ENCODE measurements at places on chromosomes 3 and 15.
A peak's percentile ranks its signal among the peaks of the same experiment; 100 is the strongest.

DNA sequence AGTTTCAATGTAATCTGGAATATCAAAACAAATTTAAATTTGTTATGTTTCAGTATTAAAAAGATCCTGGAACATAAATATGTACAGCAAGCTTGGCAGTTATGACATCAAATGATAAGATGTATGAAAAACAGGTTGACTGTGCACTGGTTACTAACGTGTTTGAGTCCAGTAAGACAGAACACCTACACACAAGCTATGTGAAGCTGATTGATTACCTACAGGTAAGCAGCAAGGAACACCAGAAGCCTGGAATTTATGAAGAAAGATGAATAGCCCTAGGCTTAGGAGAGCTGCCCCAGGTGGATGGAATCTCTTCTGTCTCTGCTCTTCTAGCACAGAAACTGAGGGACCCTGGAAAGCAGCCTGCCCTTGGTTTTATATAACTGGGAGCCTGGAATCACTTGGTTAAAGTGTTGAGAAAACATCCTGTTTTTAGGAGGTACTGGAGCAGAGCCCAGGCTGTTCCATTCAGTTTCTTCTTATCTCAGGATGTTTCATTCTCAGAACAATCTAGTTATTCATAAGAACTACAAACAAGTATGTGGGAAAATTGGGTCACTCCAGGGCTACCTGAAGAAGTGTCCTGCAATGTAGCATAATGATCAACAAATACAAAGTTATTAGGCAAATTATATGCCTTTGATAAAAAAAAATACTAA is 36.3 kb downstream of the SLITRK3 start:
- DNase-seq = no peak

DNA sequence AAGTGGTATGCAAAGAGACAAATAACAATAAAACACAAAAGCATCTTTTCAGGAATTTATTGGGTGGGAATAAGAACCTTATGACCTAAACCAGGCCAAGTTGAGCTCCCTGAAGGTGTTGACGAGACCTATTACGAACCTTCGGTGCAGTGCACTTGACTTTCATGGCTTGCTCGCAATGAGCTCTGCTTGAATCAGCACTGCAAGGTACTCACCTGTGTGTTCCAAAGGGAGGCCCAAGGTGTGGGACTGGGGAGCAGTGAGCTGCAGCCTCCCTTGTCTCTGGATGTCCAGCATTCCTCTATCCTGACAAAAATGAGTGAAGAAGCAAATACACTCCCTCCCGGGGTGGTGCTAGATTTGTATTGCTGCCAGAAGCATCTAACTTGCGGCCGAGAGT is at the start of gene MDFIC2:
MDFIC2 (minus strand) TSS at position 303 of the 400 bp plus-strand sequence. CDS start 665 bp downstream, outside the sequence.
- peak; percentile 7 for DNase-seq

GRCh38 chr3:16794257-16794656 is 90.5 kb upstream of the PLCL2 start:
- no peak for DNase-seq

DNA sequence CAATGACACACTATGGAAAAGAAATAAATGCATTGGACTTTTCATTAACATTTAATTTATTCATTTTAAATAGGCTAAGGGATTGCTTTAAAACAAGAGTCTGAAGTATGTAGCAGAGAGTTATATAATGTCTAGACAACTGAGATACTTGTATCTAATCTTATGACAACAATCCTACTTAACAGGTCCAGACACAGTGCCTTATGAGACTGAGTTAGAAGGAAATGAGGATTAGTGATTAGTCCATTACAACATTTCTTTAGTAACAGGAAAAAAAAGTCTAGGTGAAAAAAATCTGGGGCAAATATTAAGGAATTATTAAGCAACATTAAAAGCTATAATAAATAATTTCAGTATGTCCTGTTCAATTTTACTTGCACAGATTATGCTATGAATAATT is 140.6 kb downstream of the MEIS2 start:
- no peak for DNase-seq

- DNase-seq = no peak
These were observed 9.6 kb downstream of the PLCD1 start for GRCh38 chr3:38019658-38020341.

GRCh38 chr3:124268355-124268754 is 276.4 kb upstream of the ROPN1 start:
- DNase-seq = no peak

DNA sequence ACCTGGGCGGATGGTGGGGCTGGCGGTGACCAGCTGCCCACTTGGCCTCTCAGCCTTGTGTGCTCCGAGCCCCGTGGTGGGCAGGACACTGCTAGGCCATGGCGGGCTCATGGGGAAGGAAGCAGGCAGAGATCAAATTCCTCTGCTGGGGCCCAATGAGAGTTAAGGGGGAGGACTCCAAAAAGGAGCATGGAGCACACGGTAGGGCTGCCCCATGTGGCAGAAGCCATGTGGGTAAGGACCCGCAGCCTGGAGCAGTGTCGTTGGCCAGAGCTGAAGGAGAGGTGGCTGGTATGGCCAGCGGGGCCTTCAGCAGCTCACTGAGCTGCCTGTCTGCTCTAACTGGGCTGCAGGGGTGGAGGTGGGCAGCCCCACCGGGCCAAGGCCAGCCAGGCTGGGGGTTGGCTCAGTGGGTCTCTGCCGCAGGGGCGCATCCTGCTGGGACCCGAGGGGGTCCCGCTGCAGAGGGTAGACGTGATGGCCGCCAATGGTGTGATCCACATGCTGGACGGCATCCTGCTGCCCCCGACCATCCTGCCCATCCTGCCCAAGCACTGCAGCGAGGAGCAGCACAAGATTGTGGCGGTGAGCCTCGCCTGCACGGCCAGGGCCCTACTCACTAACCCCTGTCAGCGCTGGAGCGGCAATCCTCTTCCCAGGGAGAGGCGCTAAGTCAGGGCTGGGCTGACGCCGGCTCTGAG is 11.3 kb downstream of the STAB1 start:
- DNase-seq = no peak

DNA sequence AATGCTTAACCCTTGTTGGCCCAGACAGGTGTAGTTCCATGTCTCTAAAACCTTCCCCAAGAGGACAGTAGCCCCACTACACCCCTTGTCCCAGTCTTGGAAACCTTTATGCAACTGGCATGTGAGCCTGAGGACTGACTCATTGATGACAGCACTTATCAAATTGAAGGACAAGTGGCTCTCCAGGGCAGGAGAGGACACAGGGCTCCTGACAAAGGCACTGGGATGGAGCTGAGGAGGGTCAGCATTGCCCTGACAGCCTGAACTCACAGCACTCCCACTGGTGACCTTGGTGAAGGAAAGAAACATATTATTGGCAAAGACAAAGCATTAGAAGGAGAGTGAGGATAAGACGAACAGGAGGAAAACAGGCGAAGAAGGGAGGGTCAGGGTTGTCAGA is 139.9 kb downstream of the EPHB1 start:
- no peak for DNase-seq

- DNase-seq = no peak
These were observed 36.6 kb downstream of the CCDC66 start for GRCh38 chr3:56593455-56594158.

DNA sequence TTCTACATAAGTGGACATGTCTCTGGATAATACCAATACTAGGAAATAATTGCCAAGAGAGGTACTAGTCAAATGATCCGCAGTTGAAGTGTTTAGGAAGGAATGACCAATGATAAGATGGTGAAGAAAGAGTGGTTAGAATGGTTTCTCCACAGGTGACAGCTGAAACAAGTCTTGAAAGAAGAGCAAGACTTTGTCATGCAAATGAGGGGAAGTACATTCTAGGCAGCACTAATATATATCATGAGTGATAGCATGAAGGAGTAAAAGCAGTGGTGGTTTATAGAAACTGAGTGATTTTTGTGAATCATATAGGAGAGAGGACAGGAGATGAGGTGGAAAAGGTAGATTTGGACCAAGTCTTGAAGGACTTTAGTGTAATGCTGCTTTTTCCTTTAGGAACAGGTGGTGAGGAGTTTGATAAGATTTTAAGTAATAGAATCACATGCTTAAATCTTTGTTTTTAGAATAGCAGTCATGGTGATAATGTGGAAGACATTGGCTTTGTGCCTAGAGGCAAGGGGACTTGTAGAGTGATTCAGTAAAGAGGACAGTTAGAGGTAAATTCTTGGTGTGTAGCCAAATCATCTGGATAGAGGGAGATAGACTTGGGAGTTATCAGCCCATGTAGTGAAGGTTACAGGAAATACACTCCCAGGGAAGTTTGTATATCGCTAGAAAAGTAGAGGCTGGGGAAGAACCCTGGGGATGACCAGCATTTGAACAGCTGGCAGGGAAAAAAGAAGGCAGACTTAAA is 31.9 kb downstream of the SLMAP start:
- no peak for DNase-seq

- DNase-seq = no peak
These were observed 58.1 kb upstream of the MRPS22 start for GRCh38 chr3:139285691-139286090.

DNA sequence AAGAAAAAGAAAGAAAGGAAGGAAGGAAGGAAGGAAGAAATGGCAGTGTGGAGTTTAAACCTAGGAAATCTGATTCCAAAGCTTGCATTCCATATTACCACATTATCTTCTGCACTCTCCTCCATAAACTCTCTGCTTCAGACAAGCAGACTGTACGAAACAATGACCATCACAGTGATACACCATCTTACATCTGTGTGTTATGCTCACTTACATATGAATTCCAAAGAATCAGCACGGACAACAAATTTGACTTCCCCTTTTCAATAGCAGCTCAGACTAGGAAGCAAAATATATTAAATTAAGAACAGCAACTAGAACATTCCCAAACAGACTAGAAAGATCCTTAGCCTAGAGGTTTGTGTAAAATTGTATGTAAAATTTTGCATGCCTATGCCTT is 18.0 kb upstream of the PPM1L start:
- no peak for DNase-seq

DNA sequence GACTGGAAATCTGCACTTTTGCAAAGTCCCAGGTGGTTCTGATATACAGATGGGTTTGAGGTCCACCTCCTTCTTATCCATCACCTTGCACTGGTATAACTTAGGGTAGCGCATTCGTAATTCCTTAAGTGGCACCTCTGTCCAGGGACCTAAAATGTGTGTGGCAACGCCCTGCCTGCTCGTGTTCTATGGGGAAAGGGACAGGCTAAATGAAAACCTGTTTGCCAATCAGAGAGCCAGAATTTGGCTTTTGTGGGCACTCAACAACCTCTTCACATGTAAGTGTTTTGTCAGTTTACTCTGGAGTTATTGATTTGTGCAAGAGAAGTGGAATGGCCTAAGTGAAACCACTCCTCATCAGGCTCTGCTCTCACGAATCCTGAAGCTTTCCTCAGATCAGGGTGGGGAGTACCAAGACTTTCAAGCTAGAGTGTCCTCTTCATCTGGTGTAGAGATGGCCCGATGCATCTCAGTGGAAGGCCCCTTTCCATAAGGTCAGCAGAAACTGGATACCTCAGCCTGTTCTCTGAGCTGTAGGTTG is 138.3 kb downstream of the ALDH1A2 start:
- DNase-seq = no peak

All from iPS-NIHi11 (cell line).